ENCODE measurements at places on chromosomes 7 and 10. TPM values are rescaled to one million over a fixed set of nuclear protein-coding genes. Genes with fewer than 3 reads are reported as not detected.

NKX2-3 gene
- polyA plus RNA-seq: not detected

NCF1 gene
- polyA plus RNA-seq: 2.3 TPM

MIOS gene
- polyA plus RNA-seq: 17.4 TPM

CH25H gene
- not detected for polyA plus RNA-seq

SLC26A3 gene
- polyA plus RNA-seq: not detected

TRIL gene
- polyA plus RNA-seq: not detected

ELAPOR2 gene
- polyA plus RNA-seq: 13.9 TPM

C10orf143 gene
- 27.0 TPM for polyA plus RNA-seq

HGF gene
- not detected for polyA plus RNA-seq

SH2B2 gene
- 1.1 TPM for polyA plus RNA-seq

SSMEM1 gene
- not detected for polyA plus RNA-seq

DDC gene
- not detected for polyA plus RNA-seq

MMRN2 gene
- polyA plus RNA-seq: not detected

PRKCQ gene
- 46.5 TPM for polyA plus RNA-seq

SPAM1 gene
- not detected for polyA plus RNA-seq

ANKRD22 gene
- polyA plus RNA-seq: not detected

CXCL12 gene
- not detected for polyA plus RNA-seq

NODAL gene
- not detected for polyA plus RNA-seq

PKD2L1 gene
- not detected for polyA plus RNA-seq

SLC16A12 gene
- polyA plus RNA-seq: not detected

MACC1 gene
- polyA plus RNA-seq: 1.6 TPM

FFAR4 gene
- not detected for polyA plus RNA-seq
